ENCODE measurements at places on chromosomes 16 and 17. TPM values are rescaled to one million over a fixed set of nuclear protein-coding genes. Genes with fewer than 3 reads are reported as not detected.

The SDR42E1 gene
- 0.20 TPM for total RNA-seq

The CREBBP gene
- total RNA-seq, result 96.9 TPM

The MYL11 gene
- not detected for total RNA-seq

The TCAP gene
- total RNA-seq, result 2.3 TPM

The KRT39 gene
- not detected for total RNA-seq

The MMP25 gene
- total RNA-seq, result not detected

The KRT35 gene
- total RNA-seq, result not detected

The VMO1 gene
- total RNA-seq, result 2.5 TPM

The SECTM1 gene
- total RNA-seq, result 0.29 TPM

The OR4D2 gene
- total RNA-seq, result not detected

The CPHXL2 gene
- not detected for total RNA-seq

The ADAD2 gene
- not detected for total RNA-seq

The LGALS9 gene
- total RNA-seq, result 6.5 TPM

The TPPP3 gene
- 21.7 TPM for total RNA-seq

The FBXL16 gene
- total RNA-seq, result 85.1 TPM

The C1QL1 gene
- total RNA-seq, result 14.6 TPM

The ANKS4B gene
- not detected for total RNA-seq

The PLXDC1 gene
- not detected for total RNA-seq

The SRCIN1 gene
- 20.8 TPM for total RNA-seq

The C16orf54 gene
- not detected for total RNA-seq

The PRSS36 gene
- total RNA-seq, result 0.61 TPM

The SKAP1 gene
- not detected for total RNA-seq

The PIRT gene
- 0.32 TPM for total RNA-seq

The SAP30BP gene
- 115 TPM for total RNA-seq

The ZNF598 gene
- 90.4 TPM for total RNA-seq

The FOXF1 gene
- not detected for total RNA-seq

The GNPTG gene
- 50.5 TPM for total RNA-seq

The CDH8 gene
- total RNA-seq, result 5.5 TPM

The EVPLL gene
- total RNA-seq, result not detected

The MYH1 gene
- total RNA-seq, result not detected

The ATXN1L gene
- 27.6 TPM for total RNA-seq

The FBXO39 gene
- total RNA-seq, result not detected

The CBX4 gene
- total RNA-seq, result 19.3 TPM

The CIBAR2 gene
- total RNA-seq, result not detected

The SLC9A5 gene
- 1.4 TPM for total RNA-seq

The GPR139 gene
- not detected for total RNA-seq

The TLCD3B gene
- 253 TPM for total RNA-seq

The RPL26 gene
- total RNA-seq, result 941 TPM

The HID1 gene
- 106 TPM for total RNA-seq

The RUNDC3A gene
- total RNA-seq, result 282 TPM

The CLCN7 gene
- 118 TPM for total RNA-seq

The CD79B gene
- total RNA-seq, result not detected

The NAGS gene
- 0.49 TPM for total RNA-seq

The ENPP7 gene
- not detected for total RNA-seq

The CD300LB gene
- not detected for total RNA-seq

The ASPHD1 gene
- total RNA-seq, result 56.4 TPM

The FOXC2 gene
- not detected for total RNA-seq

The FN3K gene
- 33.7 TPM for total RNA-seq

The ATP2A1 gene
- total RNA-seq, result 4.5 TPM

The HYDIN gene
- 7.0 TPM for total RNA-seq

The ZNF213 gene
- 18.7 TPM for total RNA-seq

The ADAM11 gene
- 396 TPM for total RNA-seq

The ABCA8 gene
- total RNA-seq, result not detected

The AKTIP gene
- total RNA-seq, result 30.0 TPM

The APPBP2 gene
- 46.8 TPM for total RNA-seq

The UMOD gene
- total RNA-seq, result not detected

The C17orf113 gene
- total RNA-seq, result 2.4 TPM

The CCL7 gene
- total RNA-seq, result not detected

The TMEM92 gene
- total RNA-seq, result not detected

All from glutamatergic neuron (in vitro differentiated cells).